GM23248 (cell line): ENCODE measurements at places on chromosomes 5 and 9.

DNA sequence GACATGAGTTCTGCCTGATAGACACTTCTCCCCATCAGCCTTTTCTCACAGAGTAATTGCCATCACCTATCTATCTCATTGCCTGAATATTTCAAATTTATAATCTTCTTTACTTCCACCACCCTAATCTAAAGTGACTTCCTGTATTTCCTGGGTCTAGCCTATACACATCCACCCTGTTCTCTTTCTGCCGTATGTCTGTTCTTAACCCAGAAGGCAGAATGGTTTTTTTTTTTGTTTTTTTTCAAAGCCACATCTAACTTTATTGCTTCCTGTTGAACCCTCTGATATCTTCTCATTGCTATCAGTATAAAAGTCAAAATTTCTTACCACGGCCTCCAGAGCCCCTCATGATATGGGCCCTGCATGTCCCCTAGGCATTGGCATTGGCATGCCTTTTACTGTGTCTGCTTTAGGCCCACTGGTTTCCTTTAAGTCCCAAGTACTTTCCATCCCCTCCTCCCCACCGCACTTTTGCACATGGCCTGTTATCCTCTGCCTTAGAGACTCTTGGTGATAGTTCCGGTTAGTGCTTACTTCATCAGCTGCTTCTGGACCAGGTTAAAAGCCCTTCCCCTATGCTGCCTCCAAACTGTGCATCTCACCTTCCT, 159.9 kb downstream of the MAN2A1 start:
- DNase-seq = no peak

- DNase-seq = no peak
Measured at GRCh38 chr9:123074628-123075027, 41.2 kb downstream of the GPR21 start.

GRCh38 chr5:135100011-135100410, 66.0 kb upstream of the PITX1 start:
- DNase-seq = no peak

- DNase-seq = no peak
Measured at GRCh38 chr5:42745856-42746255, 10.8 kb upstream of the CCDC152 start.

DNA sequence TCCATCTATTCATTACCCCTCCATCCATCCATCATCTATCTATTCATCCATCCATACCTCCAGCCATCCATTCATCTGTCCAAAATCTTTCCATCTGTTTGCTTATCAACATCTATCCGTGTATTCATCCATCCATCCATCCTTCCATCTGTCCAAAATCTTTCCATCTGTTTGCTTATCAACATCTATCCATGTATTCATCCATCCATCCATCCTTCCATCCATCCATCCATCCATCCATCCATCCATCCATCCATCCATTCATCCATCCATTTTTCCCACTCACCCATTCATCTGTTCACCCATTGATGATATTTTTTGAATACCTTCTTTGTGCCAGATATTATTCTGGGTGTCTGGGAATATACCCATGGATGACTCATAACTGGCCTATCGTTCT, 12.8 kb downstream of the VCAN start:
- no peak for DNase-seq

- no peak for DNase-seq
Measured at GRCh38 chr9:118438810-118439209, 734.6 kb downstream of the TLR4 start.

- DNase-seq = peak; percentile 13
Measured at GRCh38 chr5:123814801-123815470, 303.0 kb downstream of the CSNK1G3 start.

GRCh38 chr9:16823906-16824305, 46.6 kb downstream of the BNC2 start:
- DNase-seq = no peak

DNA sequence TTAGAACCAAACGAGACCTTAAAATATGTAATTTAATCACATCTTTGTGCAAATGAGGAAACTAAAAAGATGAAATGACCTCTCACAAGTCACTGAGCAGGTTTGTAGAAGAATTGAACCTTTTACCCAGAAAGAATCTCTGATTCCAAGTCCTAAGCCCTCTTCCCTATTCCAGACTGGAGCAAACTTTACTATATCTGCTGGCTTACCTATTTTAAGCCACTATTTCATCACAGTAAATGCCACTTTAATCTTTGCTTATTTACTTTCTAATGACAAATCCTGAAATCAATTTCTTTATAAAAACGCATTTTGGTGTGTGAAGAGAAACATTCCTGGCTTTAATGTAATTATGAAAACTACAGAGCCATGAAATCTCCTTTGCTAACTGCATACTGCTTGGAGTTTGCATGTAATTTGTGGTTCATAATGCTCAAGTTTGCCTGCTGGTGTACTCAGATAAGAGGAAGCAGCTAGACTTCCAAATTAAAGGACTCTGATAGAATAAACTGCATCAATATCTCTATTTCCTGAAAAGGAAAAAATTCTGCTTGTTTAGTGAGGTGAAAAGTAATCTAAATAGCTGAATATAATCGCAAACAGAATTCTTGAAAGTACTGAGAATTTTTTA, 121.2 kb downstream of the RAB3C start:
- DNase-seq = no peak

DNA sequence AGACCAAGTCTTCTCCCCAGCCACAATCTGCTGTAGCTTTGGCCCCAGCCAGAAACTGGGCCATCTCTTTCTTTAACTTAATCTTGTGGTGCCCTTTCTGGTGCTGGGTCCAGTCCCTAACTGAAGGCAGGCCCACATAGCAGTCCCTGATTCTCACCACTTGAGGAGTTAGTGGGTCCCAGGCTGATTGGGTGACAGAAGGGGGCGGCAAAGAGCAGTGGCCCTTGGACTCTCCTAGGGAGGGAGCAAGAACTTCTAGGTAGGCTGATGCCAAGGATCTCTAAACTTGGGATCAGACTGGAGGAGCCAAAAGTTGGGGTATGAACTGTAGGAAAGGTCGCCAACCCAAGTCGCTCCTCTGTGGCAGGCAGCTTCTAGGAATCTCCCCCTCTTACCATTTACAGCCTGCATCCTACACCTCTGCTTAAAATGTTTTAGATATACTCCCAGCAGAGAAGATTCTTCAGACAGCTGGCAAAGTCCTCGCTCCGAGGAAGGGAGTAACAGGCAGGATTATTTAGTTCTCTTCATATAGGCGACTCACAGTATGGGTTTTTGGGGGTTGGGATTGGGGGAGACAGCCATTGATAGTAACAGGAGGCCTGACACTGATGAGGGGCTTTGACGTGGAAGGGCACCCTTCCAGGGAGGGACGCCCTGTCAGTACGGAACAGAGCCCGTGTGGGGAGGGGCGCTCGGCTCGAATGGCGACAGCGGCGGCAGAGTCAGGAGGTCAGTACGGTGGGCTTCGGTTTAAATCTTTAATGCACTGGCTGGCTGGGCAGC, 2.0 kb upstream of the CCL27 start:
- DNase-seq = peak; percentile 90

DNA sequence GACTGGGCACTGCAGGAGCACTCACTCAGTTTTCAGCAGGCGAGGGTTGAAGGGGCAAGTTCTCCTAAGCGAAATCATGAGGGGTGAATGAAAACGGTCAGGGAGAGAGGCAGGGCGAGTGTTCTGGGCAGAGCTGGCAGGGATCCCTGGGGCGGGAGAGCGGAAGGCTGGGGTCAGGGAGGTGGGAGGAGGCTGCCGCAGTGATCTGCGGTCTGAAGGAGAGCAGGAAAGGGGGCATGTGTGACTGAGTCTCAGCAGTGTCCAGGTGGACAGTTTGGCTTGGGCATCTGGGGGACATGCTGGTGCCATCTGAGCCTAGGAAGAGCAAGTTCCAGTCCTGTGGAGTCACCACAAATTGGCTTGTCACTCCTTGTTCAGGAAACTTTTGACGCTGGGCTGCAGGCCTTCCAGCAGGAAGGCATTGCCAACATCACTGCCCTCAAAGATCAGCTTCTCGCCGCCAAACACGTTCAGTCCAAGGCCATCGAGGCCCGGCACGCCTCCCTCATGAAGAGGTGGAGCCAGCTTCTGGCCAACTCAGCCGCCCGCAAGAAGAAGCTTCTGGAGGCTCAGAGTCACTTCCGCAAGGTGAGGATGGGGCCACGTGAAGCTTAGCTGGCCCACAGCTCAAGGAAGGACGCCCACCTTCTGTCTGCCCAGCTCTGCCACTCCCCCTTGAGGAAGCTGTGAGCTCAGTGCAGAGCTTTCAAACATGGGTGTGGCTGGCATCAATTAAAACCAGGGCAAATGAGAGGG, 31.1 kb downstream of the DYNC2I2 start:
- DNase-seq = no peak

GRCh38 chr5:171092194-171092593, 216.9 kb upstream of the TLX3 start:
- peak; percentile 37 for DNase-seq

- DNase-seq = peak; percentile 89
Measured at GRCh38 chr5:167578977-167579692, 712.3 kb upstream of the WWC1 start.

DNA sequence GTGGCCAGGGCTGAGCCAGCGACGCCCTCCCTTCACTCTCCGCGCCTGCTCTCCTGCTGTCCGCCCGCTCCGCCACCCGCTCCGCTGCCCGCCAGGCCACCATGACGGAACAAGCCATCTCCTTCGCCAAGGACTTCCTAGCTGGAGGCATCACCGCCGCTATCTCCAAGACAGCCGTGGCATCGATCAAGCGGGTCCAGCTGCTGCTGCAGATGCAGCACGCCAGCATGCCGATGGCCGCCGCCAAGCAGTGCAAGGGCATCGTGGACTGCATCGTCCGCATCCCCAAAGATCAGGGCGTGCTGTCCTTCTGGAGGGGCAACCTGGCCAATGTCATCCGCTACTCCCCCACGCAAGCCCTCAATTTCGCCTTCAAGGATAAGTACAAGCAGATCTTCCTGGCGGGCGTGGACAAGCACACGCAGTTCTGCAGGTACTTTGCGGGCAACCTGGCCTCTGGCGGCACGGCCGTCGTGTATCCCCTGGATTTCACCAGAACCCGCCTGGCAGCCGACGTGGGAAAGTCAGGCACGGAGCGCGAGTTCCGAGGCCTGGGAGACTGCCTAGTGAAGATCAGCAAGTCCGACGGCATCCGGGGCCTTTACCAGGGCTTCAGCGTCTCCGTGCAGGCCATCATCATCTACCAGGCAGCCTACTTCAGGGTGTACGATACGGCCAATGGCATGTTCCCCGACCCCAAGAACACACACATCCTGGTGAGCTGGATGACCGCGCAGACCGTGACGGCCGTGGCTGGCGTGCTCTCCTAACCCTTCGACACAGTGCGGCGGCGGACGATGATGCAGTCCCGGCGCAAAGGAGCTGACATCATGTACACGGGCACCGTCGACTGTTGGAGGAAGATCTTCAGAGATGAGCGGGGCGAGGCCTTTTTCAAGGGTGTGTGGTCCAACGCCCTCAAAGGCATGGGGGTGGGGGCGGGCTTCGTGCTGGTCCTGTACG, 1130.4 kb upstream of the ACO1 start:
- DNase-seq = no peak

DNA sequence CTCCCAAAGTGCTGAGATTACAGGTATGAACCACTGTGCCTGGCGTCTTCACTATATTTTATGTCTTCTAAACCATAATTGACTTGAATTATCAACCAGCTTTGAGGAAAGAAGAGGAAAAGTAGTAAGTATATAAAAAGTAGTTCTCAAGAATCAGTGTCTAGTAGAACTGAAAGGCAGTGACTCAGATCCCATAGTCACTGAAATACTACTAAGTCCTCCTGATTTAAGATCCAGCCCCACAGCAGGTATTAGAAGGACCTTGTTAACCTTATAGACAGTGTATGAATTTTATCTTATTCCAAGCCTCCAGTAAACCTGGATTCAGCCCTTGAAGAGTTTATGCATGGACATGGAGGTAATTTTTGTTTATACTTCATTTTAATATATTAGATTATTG, 31.5 kb downstream of the LNPEP start:
- no peak for DNase-seq

GRCh38 chr5:157509587-157509986, 49.6 kb downstream of the NIPAL4 start:
- no peak for DNase-seq

DNA sequence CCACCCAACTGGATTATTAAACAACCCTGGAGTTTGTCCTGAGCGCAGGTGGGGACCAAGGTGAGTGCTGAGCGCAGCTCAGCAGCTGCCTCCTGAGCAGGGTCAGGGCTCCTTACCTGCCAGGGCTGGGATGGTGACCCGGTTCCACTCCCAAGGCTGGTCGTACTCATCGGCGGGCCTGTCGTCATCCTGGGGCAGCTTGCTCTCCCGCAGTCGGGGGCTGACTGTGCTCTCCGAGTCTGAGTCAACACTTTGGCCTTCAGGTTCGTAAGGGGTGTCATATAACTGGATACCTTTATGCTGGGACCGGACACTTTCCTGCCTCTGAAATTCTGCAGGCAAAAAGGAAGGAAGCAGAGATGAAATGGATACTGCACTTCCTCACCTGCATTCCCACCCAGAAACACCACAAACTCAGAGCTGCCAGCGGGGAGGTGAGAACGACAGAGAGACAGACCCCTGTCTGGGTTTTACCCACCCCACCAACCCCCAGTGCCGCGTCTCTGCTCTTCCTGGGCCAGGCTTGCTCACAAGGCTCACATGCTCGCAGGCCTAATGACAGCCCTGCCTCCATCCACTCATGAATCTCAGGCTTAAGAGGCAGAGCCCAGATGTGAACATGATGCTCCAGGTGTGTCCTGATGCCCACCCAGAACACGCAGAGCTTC, 70.7 kb upstream of the SLC25A51 start:
- peak; percentile 79 for DNase-seq

DNA sequence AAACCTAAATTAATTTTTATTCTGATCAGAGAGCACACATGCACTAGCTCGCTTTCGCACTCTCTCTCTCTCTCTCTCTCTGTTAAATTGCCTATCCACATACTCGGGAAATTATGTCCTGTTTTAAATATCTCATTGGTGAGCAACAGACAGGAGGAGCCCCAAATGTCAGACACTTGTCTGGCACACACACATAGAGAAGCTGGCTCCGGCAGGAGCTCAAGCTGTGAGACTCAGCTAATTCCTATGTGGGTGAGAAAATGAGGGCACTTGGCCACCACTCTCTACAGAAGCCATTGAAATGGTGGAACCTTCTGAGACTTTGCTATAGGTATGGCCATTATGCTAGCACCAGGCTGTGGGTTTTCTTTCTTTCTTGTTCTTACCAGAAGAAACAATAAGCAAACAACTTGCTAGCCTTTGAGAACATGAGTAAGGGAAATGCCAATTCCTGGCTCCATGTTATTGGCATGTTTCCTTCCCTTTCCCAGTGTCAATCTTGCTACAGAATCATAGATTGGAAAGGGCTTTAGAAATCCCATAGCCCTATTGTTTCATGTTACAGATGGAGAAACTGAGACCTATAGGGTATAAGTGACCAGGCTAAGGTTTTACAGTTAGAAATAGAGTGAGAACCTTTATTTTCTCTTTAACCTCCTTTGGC, 9.0 kb downstream of the RFX3 start:
- DNase-seq = peak; percentile 37
